ENCODE measurements at places on chromosomes 11 and 22.

DNA sequence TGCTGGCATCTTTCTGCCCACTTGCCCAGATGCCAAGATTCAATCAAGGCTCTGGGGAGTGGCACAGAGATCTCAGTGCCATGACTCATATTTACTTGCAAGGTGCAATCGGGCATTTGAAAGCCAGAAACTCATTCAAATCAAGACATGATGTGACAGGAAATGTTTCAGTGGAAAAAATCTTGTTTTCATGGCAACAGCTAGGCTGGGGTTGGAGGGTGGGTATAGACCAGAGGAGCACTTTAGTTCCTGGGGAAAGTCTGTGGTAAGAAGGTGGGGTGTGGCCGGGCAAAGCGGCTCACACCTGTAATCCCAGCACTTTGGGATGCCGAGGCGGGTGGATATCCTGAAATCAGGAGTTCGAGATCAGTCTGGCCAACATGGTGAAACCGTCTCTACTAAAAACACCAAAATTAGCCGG lies 1.2 kb downstream of the MAJIN start:
- peak; percentile 13 for DNase-seq

- DNase-seq: no peak
Observed at GRCh38 chr22:23767303-23767672, 484 bp downstream of the CHCHD10 start.

- no peak for DNase-seq
Observed at GRCh38 chr11:8487261-8487660, 106.8 kb downstream of the STK33 start.

GRCh38 chr11:36309779-36310178 lies 13.7 kb downstream of the PRR5L start:
- no peak for DNase-seq

DNA sequence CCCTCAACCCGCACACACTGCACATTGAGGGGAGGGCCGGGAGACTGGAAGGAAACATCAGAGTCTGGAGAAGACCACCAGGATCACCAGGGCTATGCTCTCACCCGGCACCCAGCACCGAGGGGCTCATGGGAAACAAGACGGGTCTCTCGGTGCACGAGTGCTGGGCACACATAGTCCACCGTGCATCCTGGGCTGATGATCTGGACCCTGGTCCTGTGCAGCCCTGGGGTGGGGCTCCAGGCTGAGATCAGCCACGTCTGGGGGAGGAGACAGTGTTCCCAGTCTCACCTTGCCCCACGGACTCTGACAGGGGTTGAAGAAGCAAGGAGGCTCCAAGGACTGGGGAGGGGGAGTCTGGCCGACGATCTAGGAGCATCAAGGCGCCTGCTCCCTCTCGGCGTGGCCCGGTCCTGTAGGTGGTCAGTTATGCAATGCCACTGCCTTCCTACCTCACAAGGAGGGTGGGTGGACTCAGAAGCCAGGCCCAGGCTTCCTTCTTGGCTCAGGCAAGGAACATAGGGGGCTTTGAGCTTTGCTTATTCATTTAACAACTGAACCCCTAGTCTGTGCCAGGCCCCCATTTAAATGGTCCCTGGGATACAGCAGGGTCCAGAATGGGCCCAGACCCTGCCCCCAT lies 11.4 kb upstream of the CD81 start:
- no peak for DNase-seq

- DNase-seq: no peak
Observed at GRCh38 chr11:93289782-93290463, 40.6 kb upstream of the DEUP1 start.

GRCh38 chr11:10625281-10625981 lies 57.0 kb upstream of the LYVE1 start:
- DNase-seq: no peak

DNA sequence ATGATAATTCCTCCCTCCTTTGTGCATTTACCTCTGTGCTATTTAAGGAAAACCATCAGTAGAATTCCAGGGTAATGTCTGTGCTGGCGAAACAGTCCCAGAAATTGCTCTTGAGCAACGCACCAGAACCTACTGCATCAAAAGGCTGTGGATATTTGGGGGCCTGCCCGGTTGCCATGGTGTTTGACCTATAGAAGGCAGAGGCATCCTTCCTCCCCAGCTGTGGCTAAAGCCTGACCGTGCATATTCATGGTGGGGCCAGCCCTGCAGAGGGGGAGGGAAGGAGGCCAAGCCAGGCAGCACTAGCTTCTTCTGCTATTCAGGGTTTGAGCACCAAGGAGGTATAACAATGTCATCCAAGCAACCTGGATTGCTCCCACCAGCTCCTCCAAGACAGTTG lies 215.0 kb upstream of the E2F8 start:
- DNase-seq: no peak

DNA sequence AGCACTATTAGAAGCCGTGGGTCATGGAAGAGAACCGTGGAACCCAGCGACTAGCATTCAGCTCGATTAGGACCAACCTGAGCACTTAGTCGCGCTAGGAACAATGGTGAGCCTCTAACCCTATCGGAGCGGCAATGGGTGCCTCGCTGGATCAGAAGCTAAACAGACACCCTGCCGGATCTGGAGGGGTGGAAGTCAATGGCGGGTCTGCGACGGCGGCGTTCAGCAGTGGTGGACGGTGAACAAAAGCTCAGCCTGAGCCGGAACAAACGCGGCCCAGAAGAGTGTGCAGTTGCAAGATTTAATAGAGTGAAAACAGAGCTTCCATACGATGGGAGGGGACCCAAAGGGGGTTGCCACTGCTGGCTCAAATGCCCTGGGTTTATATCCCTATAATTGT lies 391.8 kb upstream of the DDI1 start:
- DNase-seq: no peak

- no peak for DNase-seq
Observed at GRCh38 chr11:862696-863022, 20.0 kb downstream of the TSPAN4 start.

- DNase-seq: no peak
Observed at GRCh38 chr11:64694026-64694755, 28.8 kb downstream of the NRXN2 start.

- no peak for DNase-seq
Observed at GRCh38 chr22:49008682-49009235, 818.9 kb downstream of the BRD1 start.

- no peak for DNase-seq
Observed at GRCh38 chr11:110128161-110128560, 35.0 kb downstream of the ZC3H12C start.

DNA sequence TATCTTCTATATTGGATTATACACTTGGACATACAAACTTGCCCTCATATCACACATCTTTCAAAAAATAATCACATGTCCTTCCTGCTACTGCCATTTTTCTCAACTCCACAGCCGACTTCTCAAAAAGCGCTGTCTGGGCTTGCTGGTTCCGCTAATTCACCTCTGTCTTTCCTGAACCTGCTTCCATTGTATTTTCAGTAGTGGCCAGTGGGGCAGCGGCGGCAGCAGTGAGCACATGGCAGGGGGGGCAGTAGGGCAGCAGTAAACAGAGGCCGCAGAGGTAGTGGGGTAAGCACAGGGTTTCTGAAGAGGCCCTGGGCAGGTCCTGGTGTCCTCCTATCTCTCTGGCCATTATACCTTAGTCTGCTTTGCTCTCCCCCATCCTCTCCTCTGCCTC lies 126.3 kb downstream of the RRAS2 start:
- DNase-seq: no peak

Data from CD4-positive, alpha-beta T cell treated with Interleukin-10 for 1 hour (primary cell).